Heart left ventricle (tissue), 16 donors: ENCODE measurements at places on chromosomes 1 and 21. TPM values are rescaled to one million over a fixed set of nuclear protein-coding genes. Genes with fewer than 3 reads are reported as not detected.

The KAZN gene
- 1.2 TPM for total RNA-seq

- DNase-seq, result no peak
These were observed 214.9 kb downstream of the FGGY start for GRCh38 chr1:59511476-59512465.

- DNase-seq, result peak; percentile 33
These were observed 1.1 kb downstream of the LPGAT1 start for GRCh38 chr1:211829343-211830054.

GRCh38 chr1:229203030-229203751 lies 67.7 kb upstream of the RAB4A start:
- no peak for DNase-seq
